Pons (tissue), 1 donor: ENCODE measurements at places on chromosomes 11 and 22.

DNA sequence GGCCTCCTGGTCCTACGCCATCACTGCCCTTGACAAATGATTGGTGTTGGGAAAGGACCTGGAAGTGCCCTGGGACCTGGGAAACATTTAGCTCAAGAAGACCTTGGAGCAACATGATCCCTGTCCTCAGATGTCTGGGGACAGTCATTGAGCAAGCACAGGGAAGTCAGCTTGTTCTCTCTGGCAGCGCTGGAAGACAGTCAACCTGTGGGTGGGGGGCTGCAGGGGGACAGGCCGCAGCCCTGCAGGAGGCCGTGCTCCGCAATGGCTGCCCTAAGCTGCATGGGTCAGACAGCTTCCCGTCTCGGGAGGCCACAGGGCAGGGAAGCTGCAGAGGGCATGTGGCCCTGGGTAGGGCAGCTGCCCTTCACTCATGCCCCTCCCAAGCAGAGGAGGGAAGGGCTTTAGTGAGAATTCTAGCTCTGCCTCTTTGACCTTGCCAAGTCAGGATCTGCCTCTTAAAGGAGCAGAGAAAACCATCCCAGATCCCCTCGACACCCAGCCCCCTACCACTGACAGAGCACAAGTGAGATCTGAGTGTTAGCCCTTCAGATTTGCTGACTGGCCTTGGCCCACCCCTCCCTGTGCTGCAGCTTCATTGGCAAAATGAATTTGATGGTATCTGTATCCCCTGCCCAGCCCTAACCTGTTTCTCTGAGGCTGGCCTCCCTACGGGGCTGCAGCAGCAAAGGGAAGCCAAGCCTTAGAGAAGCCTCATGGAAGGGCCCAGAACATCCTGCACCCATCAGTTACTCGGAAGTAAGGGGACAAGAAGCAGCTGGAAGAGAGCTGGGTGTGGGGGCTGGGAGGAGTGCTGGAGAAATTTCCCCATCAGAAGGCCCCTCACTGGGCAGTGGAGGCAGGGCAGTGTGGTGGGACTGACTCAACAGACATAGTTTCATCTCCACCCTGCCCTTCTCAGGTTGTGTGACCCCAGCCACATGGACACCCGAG lies 6.2 kb upstream of the SREBF2 start:
- peak; percentile 52 for DNase-seq

GRCh38 chr11:78533399-78533798 lies 41.3 kb downstream of the NARS2 start:
- peak; percentile 14 for DNase-seq

DNA sequence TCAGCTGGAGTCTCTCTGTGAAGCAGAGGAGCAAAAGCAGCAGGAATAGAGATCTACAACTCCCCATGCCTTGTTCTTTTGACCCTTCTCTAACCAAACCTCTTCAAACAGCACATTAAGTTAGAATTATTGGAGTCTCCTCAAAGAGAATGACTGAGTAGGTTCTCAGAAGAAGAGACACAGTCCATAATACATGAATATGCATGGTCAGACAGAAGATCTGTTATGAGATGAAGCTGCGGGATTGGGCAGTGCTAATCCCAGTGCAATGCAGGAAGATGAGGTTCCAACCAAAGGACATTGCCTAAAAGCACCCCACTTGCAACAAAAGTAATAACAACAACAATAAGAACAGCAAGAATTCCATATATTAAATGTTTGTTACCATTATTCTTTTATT lies 887.9 kb upstream of the TENM4 start:
- no peak for DNase-seq

GRCh38 chr11:119284344-119285157 lies 32.4 kb downstream of the MCAM start:
- DNase-seq, result peak; percentile 44

DNA sequence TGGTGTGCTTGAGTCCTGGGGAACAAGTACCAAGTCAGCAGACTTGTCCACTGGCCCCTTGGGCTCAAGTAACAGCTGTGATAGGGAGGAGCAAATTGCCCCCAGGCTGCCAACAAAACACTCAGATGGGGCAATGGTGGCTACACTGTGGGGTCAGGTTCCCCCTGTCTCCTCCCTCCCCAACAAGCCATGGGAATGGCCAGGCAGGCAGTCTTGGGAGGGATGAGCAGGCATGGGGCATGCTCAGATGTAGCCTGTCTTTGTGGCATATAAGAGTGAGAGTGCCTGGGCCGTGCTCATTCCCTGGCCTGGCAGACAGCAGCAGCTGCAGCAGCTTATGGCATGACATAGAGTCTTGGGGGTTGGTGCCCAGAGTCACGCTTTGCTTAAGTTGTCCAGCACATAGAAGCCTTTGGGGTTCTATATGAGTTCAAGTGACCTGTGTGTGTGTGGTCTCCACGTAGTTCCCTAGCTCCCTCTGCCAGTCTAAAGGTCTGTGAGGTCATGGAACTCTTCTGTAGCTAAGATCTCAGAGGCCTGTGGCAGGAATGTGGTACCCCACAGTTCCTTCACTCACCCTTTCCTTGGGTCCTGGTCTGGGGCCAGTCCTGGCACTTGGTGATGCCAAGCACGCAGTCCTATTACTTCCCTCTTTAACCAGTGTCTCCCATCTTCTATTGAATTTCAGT lies 44.7 kb downstream of the BIRC2 start:
- DNase-seq, result no peak

GRCh38 chr22:27311698-27312550 lies 489.6 kb downstream of the MN1 start:
- DNase-seq, result no peak

DNA sequence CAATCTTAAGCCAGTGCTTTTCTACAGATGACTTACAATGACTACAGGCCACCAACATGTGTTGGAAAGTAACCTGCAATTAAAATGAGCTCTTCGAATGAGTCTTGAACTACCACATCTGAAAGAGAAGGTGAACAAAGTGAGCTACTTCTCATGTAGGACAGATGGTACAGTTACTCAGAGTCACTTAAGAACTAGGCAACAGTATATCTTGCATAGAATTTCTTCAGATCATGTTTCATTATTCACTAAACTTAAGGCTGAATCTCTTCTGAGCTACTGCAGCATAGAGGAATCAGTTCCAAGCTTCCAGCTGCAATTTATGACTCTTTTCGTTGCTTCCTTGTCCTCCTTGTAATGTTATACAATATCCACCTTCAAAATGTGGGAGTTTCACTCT lies 270.9 kb downstream of the TTC28 start:
- no peak for DNase-seq

DNA sequence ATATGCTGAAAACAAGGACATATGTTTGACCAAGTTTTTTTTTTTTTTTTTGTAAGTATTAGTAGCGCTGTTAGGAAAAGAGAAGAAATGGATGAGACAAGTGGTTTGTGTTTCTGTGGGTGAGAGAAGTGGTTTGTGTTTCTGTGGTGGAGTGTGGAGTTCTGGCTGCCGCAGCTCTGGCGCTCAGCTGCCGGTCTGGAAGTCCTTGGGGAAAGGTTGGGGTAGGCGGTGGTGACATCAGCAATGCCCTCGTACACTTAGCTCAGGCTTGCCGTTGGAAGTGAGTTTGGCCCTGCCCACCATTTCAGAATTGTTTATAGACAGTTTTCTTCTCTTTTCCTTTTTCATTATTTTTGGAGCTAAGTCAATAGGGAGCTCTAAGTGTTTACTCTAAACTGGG lies 116.6 kb downstream of the TBC1D22A start:
- DNase-seq, result no peak

DNA sequence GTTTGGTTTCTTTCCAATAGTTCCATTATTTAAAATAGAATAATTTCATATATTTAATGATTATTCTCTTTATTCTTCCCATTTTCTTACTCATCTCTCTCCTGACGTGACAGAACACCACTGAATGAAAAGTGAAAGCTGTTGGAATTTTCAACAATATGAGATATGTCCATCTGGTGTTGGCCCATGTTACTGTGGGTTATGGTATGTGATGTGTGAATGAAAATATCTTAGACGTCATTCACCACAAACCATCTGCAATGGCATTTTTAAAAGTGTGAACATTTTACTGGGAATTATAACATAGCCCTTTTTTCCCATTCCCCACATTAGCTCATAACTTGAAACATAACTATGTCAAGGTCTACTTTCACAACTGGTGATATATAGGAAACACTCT lies 11.3 kb upstream of the OR5M1 start:
- no peak for DNase-seq

DNA sequence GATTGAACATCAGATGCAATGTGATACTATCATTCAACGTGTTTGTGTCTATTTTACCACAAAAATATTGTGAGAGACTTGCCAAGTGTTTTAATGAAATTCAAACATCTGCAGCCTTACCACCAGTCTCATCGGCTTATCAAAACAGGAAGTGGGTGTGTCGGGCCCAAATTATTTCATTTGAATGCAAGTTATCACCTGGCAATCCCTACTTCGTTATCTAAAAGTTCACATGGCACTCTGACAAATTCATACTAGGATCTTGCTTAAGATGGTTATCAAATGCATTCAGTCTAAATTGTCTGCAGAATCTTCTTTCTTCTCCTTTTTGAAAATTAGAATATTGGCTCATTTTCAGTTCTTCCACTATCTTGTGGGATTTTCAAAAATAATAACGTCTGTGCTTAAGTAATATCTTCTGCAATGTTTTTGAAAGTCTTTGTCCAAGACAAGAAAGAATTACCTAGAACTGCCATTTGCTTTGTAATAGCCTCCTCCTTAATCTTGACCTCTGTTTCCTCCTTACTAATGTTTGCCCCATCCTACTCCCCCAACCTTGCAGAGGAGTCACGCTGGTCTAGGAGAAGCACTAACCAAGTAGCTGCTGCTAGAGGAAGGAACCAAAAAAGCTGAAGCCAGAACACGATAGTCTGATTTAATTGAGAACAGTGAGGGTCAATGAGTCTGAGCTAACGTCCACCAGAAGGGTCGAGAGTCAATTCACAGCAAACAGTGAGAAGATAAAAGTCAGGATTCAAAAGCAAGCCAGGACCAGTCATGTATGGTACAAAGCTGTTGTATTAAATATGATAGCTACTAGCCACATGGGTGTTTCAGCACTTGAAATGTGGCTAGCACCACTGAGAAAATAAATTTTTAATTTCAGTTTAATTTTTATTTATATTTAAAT lies 10.2 kb upstream of the BIRC3 start:
- no peak for DNase-seq

DNA sequence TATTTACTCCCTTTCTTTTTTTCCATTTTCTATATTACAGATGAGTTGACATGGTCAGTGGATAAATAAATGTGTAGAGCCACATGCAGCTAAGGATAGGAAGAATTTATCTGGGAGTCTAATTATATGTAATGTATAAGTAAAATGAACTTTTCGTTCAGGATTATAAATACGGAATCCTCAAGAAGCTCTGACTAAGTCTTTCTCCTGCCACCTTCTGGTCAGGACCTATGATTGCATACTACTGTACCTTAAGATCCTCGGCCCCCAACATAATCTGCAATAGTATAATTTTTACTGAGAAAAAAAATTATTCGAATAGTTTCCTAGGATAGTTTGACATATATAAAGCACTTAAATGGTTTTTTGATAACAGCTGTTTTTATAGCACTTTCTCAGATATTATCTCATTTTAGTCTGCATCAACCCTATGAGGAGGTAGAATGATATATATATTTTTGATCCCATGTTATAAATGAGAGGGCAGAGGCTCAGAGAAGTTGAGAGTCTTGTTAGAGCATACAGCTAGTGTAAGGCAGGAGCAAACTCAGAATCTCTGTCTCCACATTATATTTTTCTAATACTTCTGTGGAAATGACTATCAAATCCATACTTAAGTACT lies 36.1 kb downstream of the CCDC90B start:
- DNase-seq, result peak; percentile 65

DNA sequence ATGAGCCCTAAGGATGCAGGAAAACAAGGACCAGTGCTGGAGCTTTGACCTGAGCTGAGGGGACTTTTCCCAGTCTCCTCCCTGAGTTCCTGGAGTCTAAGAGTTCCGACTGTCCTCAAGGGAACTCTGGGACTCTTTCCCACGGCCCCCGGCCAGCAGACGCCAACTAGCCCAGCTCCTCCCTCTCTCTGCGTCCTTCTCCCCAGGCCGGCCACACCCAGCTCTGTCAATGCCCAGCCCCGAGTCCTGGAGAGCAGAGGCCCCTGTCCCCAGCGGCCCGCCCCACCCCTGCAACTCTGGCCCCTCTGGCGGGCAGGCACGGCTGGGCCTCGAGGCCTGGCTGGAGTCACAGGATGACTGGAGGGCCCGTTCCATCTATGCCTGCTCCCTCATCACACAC lies 29.8 kb downstream of the NECTIN1 start:
- DNase-seq, result no peak

DNA sequence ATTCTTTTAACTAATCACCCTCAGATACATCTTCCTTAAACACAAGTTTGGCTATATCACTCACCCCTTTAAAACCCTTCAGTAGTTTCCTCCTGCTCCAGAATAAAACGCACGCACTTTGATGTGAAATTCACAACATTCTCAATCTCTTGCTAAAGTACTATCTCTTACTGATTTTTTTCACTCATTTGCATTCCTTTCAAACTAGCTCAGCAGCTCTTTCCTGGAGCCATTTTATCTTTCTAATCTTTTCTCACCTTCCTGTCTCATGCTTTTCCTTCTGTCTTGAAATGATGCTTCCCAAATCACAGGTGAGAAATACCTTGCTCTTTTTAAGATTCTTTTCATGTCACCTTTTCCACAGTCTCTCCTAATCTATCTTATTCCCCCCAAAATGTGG lies 1074.4 kb downstream of the DLG2 start:
- no peak for DNase-seq

GRCh38 chr22:22587577-22588188 lies 28.6 kb upstream of the PRAME start:
- DNase-seq, result no peak

GRCh38 chr22:43487311-43488030 lies 75.7 kb downstream of the MPPED1 start:
- no peak for DNase-seq

GRCh38 chr11:75524665-75525432 lies 892 bp downstream of the GDPD5 start:
- DNase-seq, result no peak

DNA sequence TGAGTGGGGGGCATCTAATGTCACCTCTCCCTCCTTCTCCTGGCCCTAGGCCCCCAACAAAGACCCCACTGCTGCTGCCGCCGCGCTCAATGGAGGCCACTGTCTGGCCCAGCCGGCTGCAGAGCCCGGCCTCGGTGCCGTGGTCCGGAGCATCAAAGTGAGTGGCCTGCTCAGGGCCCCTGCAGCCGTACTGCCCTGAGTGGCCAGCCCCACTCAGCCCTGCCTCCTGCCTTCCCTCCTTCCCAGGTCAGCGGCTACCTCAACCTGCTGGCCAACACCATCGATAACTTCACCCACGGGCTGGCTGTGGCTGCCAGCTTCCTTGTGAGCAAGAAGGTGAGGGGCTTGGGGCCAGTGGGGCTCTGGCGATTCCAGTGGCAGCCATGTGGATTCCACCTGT lies 5.0 kb downstream of the SLC39A13 start:
- DNase-seq, result no peak

GRCh38 chr11:8247312-8247711 lies 16.4 kb downstream of the LMO1 start:
- DNase-seq, result no peak

DNA sequence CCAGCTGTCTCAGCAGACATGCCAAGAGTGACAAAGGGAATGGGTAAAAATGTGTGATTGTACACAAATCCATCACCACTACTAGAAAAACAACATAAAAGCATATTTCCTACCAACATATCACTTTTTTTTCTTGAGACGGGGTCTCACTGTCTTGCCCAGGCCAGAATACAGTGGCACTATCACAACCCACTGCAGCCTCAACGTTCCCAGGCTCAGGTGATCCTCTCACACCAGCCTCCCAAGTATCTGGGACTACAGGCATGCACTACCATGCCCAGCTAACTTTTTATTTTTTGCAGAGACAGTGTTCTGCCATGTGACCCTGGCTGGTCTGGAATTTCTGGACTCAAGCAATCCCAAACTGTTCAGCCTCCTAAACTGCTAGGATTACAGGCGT lies 5.2 kb downstream of the MTMR2 start:
- no peak for DNase-seq
